ENCODE measurements at places on chromosomes 4 and X.

DNA sequence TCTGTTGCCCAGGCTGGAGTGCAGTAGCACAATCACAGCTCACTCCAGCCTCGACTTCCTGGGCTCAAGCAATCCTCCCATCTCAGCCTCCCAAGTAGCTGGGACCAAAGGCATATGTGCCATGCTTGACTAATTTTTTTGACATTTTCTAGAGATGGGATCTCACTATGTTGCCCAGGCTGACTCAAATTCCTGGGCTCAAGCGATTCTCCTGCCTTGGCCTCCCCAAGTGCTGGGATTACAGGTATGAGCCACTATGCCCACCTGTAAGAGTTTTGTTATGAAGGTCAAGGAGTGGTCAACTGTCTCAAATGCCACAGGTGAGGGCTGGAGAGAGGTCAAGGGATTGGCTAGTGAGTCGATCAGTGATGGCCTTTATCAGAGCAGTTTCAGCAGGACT, 32.5 kb downstream of the TMEM150C start:
- no peak for DNase-seq

DNA sequence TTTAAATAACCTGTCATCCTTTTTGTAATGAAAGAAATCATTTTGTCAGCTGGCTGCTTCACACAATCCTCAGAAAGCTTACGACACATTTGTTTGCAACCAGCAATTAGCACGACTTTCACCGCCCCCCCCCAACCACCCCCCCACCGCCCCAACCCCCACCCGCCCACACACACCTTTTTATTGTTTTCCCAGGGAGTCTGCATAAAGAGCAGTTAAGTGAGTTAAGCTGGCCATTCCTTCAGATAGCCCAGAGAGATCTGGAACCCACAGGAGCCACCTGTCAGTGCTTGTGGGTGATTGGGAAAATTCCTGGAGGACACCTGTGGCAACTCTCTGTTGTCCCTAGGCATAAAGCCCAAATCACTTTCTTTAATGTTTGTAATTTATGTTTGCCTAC, 175.7 kb upstream of the FMR1 start:
- DNase-seq = no peak

GRCh38 chr4:40870150-40870549, 120.4 kb downstream of the NSUN7 start:
- DNase-seq = no peak

DNA sequence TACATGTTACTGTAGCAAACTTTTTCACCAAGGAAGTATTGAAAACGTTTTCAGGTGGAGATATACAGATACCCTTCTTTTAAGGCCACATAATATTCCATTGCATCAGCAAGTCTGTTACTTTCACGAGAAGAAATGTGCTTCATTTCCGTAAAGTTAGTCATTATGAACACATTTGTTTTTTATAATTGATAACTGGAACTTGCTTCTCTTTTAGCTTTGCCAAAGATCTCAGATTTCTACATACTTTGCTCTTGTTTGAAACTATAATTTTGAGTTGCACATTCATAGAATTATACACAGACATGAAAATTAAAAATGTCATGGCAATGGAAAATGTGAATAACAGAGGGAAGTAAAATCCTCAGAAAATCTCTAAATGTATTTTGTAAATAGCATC, 128.7 kb upstream of the GIMD1 start:
- no peak for DNase-seq

- DNase-seq = no peak
Observed at GRCh38 chrX:110168585-110168984, 149.3 kb downstream of the AMMECR1 start.

DNA sequence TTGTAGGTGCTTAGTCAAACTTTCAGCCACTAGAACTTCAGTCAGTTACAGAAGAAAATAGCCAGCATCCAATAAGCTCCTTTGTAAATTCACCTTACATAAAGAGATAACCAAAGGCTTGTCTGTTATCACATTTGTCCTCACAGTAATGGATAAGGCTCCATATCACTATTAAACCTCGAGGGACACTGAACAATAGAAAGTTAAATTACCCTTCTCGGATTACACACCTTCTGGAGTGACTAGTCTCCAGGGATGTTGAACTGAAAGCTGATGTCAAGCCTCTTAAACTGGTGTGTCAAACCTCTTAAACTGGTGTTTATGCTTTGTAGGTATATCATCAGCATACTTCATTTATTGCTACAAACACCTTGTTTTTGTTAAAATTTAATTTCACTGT, 639.0 kb downstream of the CENPC start:
- no peak for DNase-seq

- no peak for DNase-seq
Observed at GRCh38 chrX:150192816-150193215, 170.3 kb upstream of the MAMLD1 start.

GRCh38 chr4:143260750-143261149, 75.9 kb upstream of the GAB1 start:
- no peak for DNase-seq

GRCh38 chr4:38967260-38968095, 64.7 kb downstream of the TMEM156 start:
- DNase-seq = no peak

- DNase-seq = no peak
Observed at GRCh38 chr4:52843958-52844357, 18.2 kb upstream of the RASL11B start.

GRCh38 chr4:87523307-87523706, 5.9 kb downstream of the SPARCL1 start:
- no peak for DNase-seq

DNA sequence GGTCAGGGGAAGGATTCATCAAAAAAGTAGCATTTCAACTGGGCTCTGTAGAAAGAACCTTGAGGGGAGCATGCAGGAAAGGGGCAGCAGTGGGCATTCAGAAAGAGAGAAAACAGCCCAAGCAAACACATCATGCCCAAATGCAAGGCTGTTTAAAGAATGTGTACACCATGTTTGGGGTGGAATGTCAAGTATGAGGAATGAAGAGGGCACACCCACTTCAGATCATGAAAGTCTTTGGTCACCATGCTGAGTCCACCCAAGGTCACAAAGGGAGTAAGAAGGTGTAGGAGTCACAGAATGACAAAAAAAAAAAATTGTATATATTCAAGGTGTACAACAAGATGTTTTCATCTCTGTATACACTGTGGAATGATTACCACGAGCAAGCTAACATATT, 9.4 kb downstream of the S100G start:
- no peak for DNase-seq

DNA sequence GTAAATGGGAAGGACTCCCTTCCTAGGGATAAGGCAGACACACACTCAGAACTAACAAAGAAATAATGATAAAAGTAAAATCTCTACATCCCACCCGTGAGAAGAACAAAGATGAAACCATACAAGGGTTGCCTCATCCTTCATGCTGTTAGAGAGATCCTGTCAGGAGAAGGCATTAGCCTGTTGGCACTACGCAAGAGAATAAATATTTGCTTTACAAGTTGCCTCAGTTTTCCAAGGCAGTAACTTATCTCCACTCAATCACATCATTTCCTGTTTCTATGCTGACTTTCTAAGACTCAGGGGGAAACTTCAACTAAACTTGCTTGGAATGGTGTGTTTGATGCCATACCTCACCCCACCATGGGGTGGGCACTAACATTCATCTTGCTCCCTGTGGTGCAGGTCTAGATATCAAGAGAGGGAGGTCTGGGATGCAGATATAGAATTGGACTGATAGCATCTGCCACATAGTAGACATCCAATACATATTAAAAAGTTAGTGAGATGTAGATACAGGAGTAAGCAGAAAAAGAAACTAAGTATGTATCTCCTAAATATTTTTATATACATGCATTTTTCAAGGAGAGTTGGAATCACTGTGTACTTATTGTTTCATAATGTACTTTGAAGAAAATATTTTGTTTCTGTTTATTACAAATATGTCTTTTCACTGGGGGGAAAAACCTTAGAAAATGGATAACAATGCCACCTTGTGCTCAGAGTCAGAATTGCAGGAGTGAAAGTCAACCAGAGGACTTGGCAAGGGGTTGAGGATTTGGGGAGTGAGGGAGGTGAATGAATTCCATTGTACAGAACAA, 57.2 kb upstream of the BEX4 start:
- DNase-seq = peak; percentile 70

GRCh38 chrX:9717376-9717775, 48.3 kb downstream of the GPR143 start:
- no peak for DNase-seq
